ENCODE measurements at places on chromosomes 5 and 9.

GRCh38 chr5:152560512-152561137 lies 155.5 kb upstream of the NMUR2 start:
- no peak for DNase-seq

- no peak for DNase-seq
Observed at GRCh38 chr9:117938086-117938485, 233.9 kb downstream of the TLR4 start.

GRCh38 chr9:134348404-134349155 lies 22.3 kb downstream of the RXRA start:
- no peak for DNase-seq

GRCh38 chr5:180807654-180808414 lies 5.2 kb upstream of the MGAT1 start:
- no peak for DNase-seq

DNA sequence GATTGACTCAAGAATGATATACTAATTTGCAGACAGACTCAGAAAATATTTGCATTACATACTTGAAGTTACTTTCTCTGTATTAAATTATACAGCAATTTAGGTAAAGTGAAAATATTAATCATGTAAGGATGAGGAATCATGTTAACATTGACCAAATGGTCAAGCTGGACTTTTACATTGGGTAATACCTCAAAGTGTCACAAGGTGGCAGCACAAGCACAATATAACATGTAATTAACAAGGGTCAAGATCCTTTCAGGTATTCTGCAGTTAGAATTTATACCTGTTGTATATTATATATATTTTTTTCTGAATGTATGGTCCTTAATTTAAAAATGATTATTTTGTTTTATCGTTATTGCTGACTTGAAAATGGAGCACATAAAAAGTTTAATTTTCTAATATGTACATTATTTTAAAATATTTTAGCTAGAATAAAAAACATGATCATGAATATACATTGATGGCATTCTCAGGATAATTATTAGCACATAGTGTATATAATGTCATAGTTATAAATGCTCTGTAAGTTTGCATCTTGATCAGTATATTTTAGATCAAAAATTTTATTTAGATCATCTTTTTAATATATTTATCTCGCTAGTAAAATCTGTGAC lies 8.6 kb downstream of the HAPLN1 start:
- DNase-seq = no peak

- DNase-seq = no peak
Observed at GRCh38 chr9:115764645-115765044, 388.9 kb upstream of the PAPPA start.

DNA sequence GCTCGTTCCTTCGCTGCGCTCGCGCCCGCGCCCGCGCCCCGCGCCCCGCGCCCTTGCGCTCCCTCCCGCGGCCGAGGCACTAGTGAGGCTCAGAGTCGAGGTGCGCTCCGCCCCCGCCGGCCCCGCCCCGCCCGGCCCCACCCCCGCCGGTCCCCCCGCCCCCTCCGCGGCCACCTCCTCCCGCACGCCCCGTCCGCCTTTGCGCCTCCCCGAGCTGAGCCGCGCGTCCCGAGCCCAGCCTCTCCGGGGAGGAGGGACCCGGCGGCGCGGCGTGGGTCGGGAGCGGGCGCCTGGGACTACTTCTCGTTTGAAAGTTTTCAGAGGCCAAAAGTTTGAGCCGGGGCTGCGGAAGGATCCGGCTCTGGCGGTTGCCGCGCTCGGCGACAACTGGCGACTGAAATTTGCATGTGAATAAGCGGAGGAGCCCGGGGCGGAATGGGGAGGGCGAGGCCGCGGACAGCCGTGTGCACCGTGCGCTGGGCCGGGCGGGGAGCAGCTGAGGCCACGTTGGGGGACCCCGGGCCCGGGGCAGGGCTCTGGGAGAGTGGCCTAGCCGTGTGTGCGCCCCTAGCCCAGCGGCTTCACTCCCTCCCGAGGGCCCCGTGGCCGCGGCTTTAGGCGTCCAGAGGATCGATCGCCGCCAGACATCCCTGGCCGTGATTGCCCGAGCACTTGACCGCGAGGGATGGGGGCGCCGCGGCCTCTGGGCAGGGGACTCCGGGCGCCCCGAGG lies at the start of gene NOTCH1:
Gene NOTCH1, minus strand, starts transcription at position 84 of the 732 bp plus-strand sequence. CDS start 262 bp downstream, outside the sequence.
- DNase-seq = peak; percentile 85

DNA sequence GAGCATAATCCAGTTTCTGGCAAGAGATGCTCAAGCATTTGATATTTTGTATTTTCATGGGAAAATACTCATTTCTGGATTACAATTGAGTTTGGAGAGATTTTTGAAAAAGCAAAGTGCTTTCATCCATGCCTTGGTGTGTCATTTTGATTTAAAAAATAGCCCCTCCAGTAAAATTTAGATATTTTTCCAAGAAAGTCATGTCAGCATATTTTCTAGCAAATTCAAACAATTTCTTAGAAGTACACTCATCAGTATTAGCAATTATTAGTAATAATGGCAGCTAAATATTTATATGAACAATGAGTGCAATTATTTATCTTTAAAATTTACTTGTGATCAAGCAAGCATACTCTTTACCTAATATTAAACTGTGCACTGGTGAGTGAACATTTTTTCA lies 102.2 kb upstream of the TMEM161B start:
- no peak for DNase-seq

- no peak for DNase-seq
Observed at GRCh38 chr5:168311061-168311566, 19.7 kb downstream of the WWC1 start.

DNA sequence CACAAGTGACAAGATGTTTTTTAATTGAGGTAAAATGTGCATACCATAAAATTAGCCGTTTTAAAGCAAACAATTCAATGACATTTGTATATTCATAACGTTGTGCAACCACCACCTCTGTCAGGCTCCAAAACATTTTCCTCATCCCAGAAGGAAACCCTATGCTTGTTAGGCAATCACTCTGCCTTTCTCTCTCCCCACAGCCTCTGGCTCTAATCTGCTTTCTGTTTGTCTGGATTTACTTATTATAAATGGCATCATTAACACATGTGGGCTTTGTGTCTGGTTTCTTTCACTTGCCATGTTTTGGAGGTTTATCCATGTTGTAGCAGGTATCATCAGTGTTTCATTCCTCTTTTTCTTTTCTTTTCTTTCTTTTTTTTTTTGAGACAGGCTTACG lies 1.4 kb upstream of the N4BP3 start:
- no peak for DNase-seq

DNA sequence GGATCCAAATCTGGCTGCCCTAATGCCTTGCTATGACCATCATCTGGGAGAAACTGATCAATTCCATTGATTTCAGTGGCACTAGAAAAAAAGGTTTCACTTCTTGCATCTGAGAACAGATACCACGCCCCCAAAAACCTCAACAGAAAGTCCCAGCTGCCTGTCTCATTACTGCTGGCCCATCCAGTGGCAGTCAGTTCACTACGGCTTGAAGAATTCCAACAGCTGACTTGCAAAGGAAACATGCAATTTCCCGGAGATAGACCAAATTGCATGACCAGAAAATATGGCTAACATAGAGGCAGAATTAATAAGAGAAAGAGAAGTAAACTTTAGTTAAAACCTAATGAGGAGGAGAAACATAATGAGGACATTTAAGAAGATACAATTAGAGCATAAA lies 48.6 kb downstream of the UGCG start:
- DNase-seq = peak; percentile 22

GRCh38 chr5:32276173-32276853 lies 36.4 kb downstream of the MTMR12 start:
- DNase-seq = no peak

DNA sequence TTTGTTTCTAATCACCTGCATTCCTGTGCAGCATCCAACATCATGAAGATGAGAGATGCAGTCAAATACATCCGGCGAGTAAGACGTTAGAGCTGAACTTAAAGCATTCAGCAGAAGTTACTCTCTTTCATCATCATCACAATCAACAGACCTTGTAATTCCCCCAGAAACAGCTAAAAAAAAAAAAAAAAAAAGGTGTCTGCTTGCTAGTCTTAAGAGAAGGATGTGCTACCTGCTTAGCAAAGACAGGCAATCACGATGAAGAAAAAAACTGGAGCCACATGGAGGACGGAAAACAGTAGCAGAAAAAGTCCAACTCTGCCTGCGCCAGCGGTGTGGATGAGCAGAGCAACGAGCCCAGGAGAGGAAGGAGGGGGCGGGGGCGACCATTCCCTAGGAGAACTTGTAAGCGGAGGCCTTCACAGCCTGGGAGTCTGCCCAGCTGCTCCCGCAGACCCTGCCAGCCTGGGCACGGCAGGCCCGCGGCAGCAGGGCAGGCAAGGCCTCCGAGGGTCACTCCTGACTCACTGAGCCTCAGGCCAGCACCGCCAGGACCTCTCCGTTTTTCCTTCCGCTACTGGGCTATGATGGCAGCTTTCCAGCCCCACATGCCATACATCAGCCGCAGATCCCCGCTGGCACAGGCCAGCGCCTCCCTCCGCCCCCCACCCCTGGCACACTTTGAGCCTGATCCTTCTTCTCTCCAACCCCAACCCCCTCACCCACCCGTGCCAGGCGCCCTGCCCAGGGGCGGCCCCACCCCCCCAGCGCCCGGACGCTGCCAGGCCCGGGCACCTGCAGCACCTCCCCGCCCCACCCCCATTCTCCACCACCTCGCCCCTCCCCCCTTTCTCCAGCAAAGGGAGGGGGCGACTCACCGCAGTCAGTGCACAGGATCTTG lies 1.4 kb downstream of the NRG2 start:
- DNase-seq = no peak

DNA sequence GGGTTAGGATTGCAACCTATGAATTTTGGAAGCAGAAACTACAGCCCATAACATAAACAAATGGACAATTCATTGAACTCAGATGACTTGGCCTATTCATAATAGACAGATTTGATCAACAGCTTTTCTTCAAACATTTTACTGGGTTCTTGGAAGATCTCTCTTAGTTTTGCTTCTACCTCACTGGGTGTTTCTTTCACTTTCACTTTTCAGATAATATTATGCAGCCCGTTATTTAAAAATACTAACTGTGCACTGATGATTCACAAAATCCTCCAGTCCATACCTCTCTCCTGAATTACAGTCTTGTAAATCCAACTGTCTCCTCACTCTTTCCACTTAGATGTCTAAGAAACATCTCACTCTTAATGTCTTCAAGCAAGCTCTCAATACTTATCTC lies 183.5 kb upstream of the IRX1 start:
- no peak for DNase-seq

DNA sequence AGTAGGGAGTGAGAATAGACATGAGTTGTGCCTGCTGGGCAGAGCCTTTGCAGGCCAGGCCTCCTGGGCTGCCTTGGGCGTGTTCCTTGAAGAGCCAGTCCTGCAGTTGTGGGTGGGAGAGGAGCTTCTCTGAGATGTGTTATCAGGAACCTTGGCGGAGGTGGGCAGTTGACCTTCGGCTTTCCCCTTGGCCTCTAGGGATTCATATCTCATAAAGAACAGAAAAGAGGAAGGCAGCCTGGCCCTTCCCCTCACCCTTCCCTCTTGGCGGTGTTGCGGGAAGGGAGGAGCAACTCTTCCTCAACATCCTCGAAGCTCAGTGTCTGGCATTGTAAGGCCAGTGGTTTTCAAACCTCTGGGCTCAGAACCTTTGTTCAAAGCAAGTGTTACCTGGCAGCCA lies 59.2 kb downstream of the DAPK1 start:
- no peak for DNase-seq

DNA sequence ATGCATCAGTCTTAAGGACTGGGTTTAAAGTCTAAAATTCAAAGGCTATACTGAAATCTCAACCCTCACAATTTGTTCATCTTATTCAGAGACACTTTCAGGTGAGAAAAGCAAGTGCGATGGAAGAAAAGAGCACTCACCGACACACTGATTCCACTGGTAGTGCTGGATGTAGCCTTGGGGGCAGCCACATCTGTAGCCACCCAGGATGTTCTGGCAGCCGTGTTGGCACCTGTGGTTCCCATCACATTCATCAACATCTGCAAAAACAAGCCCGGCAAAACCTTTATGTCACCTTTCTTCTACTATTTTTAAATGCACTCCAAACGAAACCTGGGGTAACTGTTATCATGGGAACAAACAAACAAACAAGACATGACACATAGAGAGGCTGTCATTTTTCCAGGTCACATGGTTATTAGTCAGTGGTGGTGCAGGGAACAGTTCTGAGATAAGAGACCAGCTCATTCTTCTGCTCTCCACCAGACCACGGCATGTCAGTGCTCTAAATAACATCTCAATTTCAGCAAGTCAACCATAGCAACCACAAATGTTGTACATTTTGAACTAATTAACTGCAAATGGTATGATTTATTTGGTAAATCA lies 188.4 kb downstream of the SLC12A2 start:
- DNase-seq = no peak

DNA sequence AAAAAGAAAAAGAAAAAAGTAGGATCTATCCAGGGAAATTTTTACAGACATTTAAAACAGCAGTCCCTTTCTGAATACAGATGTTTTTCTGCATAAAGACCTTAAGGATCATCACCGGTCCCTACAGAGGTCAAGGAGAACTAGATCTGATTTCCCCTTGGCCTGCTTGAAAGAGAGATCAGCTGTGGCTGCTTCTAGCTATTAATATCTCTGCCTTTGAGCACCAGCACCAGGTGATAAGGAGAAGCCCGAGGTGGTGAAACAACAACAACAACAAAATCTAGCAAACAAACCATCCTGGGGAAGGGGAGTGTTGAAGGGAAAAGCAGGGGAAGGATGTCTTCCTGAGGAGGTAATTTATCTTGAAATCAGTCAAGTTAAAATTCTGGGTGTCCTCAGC lies 42.1 kb downstream of the ZNF366 start:
- no peak for DNase-seq

- DNase-seq = peak; percentile 47
Observed at GRCh38 chr9:121201045-121201737, 478 bp downstream of the RAB14 start.

GRCh38 chr5:123819833-123820232 lies 307.9 kb downstream of the CSNK1G3 start:
- DNase-seq = no peak

- DNase-seq = no peak
Observed at GRCh38 chr9:36018129-36018528, 18.6 kb upstream of the RECK start.

DNA sequence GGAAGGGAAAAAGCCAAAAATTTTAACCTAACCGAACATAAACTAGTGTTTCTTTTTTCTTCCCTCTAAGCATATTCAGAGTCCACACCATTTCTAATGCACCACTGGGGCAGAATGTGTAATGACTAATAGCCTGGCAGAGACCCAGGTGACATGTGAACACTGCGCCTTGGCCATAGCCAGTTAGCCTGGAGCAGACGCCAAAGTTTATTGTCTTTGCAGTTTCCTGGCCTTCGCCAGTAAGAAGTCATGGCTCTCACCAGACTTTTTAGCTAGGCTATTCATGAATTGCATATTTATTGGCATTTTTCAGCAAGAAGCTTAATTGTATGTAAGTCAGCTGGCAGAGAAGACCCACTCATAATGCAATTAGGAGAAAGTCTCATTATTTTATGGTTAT lies 182.8 kb upstream of the SLC27A6 start:
- no peak for DNase-seq

GRCh38 chr5:111198281-111198966 lies 25.8 kb upstream of the CAMK4 start:
- DNase-seq = no peak

- no peak for DNase-seq
Observed at GRCh38 chr9:92516521-92516920, 19.3 kb downstream of the ECM2 start.
